Left ventricle myocardium superior (tissue), 1 donor: ENCODE measurements at places on chromosomes 11 and 22.

DNA sequence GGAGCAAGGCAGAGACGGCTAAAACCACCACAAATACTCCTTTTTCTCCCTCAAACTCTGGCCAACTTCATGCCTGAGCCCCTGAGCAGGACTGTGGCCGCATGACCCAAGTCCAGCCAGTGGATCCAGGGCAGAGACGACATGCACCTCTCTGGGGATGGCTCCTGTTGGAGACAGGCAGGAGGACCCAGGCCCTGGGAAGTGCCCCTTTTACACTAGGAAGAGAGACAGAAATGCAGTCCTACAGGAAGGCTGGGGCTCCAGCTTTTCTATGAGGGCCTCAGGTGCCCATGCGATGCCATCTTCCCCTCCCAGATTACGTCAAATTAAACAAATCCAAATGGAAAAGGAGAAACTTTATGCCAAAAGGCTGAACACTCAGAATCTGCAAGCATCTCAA, 498.0 kb downstream of the BRD1 start:
- DNase-seq = no peak

DNA sequence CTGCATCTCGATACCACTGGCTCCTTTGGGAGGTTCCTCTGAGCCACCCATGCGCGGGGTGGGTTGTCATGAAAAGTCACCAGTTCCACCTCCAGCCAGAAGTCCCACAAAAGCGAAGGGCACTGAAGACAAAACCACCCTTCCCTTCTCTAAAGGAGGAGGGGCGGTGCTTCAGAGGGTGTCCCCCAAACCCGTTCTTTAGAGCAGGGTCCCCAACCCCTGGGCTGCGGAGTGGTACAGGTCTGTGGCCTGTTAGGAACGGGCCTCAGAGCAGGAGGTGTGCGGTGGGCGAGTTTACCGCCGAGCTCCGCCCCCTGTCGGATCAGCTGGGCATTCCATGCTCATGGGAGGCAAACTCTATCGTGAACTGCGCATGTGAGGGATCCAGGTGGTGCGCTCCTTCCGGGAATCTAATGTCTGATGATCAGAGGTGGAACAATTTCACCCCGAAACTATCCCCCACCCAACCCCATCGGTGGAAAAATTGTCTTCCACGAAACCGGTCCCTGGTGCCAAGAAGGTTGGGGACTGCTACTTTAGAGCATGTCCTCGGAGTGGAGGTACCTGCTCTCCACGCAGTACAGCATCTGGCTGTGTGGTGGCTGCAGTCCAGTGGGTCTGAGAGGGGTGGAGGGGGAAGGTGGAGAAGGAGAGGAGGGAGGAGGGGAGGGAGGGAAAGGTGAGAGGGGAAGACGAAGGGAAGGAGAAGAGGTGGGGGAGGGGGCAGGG, 72.9 kb upstream of the SEPTIN5 start:
- no peak for DNase-seq

DNA sequence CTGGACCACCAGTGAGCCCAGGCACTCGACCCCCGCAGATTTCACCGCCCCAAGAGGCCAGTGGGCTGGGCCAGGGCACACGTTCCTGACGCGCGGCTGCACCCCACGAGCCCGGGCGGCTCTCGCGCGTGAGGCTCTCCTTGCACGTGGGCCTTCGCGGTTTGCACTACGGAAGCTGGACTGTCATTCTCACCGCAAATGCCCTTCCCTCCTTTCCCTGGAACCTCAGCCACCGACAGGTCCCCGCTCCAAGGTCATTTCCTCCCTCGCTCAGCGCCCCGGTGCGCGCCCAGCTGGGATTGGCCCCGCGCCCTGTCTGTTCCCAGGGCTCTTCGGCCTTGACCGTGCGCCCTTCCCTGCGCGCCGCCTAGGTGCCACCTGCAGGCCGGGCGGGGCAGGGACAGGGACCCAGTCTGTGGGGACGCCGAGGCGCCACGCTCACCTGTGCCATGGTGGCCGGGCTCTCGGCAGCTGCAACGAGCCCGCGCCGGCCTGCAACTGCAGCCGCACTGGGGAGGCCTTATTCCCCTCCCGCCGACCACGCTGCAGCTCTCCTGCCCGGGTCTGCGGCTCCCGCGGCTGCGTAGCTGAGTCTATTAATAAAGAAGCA, 2.1 kb upstream of the CPT1A start:
- peak; percentile 93 for DNase-seq

GRCh38 chr11:1303973-1304372, 5.5 kb downstream of the TOLLIP start:
- peak; percentile 62 for DNase-seq

DNA sequence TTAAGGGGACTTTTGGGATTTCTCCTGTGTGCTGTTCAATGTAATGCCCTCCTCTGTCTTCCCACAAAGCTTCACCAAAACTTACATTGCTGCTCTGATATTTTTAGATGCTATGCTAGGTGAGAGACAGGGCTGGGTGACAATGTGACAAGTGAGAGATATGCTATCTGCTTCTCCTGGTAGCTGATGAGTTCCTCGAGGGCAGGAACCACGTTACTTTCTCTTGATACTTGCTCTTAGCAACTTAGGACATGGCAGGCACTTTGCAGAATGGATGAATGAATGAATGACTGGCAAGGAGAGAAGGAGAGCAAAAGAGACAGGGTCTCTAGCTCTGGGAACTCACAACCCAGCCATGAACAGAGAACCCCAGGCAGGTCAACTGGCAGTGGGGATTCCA, 115.4 kb downstream of the C11orf58 start:
- no peak for DNase-seq

GRCh38 chr11:132648851-132649250, 883.5 kb downstream of the OPCML start:
- no peak for DNase-seq

- no peak for DNase-seq
Measured at GRCh38 chr22:19864538-19865106, 9.9 kb upstream of the GNB1L start.
